ENCODE measurements at places on chromosomes 5 and 9.

DNA sequence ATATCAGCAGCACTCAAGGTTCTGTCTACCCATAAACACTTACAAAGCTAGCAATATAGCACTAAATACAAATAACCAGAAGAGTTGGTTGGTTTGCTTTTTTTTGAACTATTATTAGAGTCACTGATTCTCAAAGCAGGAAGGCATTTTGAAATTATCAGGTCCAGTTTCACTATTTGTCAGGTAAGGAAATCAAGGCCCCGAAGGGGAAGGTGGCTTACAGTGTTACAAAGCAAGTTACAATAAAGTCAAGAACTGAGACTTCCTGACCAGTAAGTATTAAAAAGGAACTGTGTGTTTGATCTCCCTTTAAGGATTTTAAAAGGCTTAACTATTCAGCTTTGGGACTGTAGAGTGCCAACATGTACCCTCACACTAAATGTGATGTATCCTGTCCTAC lies 10.8 kb downstream of the C5orf15 start:
- no peak for DNase-seq

DNA sequence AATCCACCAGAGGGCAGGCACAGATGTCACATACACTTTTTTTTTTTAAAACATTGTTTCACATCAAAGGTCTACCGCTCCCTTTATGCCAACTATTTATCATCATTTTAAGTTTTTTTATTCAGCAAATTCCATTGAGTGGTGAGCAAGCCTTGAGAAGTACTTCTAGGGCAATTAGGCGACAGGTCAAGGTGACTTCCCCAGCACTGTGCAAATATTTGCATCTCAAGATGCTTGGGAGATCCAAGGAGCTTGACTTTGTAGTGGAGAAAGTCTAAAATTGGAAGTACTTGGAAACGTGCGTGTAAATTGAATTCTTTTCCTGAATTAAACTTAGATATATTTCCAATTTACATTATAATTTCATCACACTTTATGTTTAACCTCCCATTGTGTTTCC lies 211.1 kb downstream of the ICE1 start:
- DNase-seq, result no peak

- no peak for DNase-seq
Observed at GRCh38 chr5:181039471-181039870, 595 bp upstream of the BTNL9 start.

DNA sequence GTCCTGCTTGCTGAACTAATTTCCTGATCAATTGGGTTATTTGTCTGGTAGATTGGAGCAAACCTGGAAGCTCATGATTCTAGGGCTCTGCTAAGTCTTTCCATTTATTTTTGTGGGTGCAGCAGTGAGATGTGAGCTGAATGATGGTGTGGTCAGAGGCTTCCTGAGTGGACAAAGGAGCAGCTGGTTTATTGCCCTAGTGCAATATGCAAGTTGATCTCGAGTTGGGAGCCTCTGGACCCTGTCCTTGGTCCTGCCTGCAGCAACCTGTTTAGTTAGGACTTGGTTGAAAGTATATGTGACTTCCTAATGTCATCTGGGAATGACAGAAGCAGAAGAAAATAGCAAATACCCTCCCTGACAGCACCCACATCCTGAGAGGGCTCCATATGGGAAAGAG lies 4.2 kb upstream of the UNC5A start:
- DNase-seq, result no peak

DNA sequence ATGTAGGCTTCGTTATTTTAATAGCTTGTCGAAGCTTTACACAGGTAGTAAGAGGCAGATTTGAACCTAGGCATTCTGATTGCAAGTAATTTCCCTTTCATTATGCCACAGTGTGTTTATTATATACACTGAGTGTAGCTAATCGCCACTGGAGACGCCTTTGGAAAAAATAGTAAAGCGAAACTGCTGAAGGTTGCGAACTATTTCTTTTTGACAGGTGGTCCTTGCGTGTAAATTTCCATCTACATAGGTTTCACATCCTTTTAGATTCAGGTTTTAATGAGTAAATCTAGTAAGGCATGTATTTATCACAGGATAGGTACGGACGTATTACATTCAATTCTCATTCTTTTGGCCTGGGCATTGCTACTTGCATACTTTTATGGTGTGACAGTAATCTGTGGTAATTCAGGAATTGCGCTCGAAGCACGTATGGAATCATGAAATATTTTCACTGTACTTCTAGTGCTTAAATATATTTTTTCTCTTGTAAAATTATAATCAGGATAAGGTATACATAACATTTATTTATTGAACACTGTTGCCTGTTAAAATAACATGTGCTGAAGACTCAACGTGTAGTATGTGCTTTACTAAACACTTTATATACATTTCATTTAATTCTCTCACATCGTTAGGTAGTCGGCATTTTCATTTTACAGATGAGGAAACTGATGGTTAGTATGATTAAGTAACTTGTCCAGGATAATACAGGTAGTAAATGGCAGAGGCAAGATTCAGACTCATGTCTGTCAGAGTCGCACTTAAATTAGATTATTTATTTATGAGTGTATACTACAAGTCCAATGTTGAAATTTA lies 1.8 kb downstream of the MARCHF6 start:
- peak; percentile 48 for DNase-seq

DNA sequence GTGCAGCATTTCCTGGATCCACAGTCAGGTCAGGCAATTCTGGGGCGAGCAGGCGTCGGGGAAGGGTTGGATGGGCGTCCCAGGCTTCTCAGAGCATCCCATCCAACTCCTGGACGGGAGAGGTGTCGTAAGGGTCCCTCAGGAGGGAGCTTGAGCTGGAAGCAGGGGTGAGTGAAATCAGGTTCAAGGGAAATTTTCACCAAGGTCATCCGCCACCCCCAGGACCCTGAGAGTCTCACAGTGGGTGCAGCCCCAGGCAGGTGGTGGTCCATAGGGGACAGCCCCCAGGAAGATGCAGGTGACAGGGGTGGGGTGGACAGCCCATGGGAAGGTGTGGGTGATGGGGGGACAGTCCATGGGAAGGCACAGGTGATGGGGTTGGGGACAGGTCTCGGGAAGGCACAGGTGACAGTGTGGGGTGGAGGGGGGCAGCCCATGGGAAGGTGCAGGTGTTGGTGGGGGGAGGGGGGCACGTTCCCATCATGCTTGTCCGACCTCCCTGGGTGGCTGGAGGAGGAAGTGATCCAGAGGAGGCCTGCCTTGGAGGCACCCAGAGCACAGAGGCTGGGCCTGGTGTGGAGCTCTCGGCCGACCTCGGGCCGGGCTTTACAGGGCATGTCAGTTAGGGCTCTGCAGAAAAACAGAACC lies 48.9 kb downstream of the AHRR start:
- no peak for DNase-seq
